ENCODE measurements at places on chromosomes 7 and 10. TPM values are rescaled to one million over a fixed set of nuclear protein-coding genes. Genes with fewer than 3 reads are reported as not detected.

GRCh38 chr7:69683002-69683401 lies 84.7 kb downstream of the AUTS2 start:
- no peak for DNase-seq

DNA sequence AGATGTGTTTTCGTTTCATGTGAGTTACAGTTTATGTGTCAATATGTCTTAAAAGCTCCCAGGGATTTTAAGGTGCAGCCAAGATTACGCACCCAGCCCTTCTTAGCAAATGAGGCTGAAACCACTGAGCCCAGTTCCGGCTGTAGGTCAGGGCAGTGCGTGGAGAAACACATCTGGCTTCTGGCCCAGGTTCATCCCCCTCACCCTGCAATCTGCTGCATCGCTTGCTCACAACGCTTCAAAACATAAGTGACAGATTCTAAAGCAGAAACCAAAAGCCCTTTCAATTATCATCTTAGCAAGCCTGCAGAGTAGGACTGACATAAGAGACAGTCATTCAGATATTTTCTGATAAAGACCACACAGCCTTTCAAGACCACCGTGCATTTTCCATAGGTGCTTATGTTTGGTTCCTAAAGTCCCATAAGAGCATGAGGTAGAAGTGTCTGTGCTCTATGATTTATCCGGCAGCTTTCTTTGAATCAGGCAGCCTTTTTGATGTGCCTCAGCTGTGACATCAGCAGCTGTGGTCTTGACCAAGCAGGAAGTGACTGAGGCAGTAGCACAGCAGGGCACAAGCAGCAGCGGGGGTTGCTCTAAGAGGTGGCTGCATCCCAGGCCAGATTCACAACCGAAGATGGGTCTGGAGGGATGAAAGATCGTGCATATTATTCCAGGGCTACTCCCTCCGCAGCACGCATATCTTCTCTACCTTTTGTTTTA lies 72.1 kb upstream of the LYZL2 start:
- no peak for DNase-seq

Gene ZNF25
- total RNA-seq, result 14.4 TPM

Gene TFEC
- 0.17 TPM for total RNA-seq

GRCh38 chr10:119029613-119030420 lies at the start of gene NANOS1:
TSS of gene NANOS1 (plus strand) at chr10:119029714. CDS start at chr10:119029802, 88 bp downstream.
- no peak for DNase-seq

DNA sequence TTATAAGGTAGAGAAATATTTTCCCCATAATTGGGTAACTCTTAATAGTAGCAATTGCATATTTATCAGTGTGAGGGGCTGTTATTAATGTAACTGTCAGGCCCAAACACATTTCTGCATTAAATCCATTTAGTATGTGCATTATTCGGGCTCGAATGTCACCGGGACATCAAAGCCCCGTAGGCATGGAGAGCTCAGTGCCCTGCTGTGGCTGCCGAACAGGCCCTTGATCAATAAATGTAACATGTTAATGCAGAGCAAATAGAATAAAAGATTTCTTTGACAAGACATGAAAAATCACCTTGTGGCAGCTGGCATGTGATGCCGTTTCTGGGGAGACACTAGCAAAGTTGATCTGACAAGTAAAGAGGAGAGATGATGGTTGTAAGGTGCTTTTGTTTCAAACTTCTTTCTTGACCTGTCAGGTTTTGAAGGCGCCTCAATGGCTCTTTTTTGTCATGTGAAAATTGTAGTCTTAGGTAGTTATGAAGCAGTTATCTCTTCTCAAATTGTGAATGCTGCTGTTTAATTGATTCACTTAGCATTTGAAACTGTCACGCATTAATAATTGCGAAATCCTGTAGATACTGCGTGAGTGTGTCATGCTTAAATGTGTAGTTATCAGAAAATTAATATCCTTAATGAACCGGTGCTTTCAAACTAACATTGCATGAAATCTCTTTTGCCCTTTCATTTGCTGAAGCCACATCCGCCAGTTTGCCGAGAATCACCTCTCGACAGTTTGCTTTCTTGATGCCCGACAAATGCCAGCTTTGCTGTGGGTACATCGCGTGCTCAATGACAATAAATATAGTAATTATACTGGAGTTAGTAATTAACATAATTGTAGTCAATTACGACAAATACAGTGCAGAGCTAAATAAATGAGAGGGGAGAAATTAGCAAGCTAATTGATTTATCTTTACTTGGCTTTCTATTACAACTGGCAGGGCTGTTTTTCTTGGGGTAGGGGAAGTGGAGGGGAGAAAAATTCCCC lies 19.5 kb downstream of the LRMDA start:
- no peak for DNase-seq

Gene TET1
- total RNA-seq, result 9.9 TPM

Gene CUBN
- total RNA-seq, result 0.89 TPM

DNA sequence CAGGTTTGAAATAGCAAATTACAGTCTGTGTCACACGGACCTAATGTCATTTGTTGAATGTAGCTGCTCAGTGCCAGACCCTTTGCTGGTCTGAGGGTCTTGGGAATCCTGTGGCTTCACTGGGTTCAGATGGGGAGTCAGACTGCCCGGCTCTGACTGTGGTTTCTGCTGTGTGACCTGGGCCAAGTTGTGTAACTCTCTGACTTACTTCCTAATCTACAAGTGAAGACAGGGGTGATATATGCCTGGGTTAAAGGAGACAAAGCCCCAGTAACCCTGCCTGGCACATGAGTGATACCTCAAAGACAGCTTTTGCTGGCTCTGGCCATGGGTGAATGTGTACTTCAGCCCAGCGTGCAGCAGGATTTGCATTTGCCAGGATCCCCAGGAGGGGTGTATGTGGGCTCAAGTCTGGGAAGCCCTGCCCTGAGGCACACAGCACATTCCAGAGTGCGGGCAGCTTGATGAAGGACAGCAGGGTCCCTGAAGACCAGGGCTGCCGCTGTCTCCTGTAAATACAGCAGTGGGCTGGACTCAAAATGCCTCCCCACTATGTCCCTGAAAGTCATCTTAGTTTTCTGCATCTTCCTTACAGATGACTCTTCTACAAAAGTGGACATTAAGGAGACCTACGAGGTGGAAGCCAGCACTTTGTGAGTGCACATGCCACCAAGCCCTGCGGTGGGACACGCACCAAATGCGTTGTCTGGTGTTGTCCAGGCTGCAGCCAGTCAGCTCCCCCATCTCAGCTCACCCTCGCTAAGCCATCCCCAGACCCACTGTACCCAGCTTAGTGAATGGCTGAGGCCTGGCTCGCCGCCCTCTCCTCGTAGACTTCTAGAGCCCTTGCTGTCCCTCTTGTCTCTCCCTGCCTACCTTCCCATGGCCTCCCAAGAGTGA lies 16.4 kb downstream of the NACAD start:
- DNase-seq, result no peak

All from chondrocyte (in vitro differentiated cells).